Transverse colon (tissue), 4 donors: ENCODE measurements at places on chromosomes 16 and 17.
A peak's percentile ranks its signal among the peaks of the same experiment; 100 is the strongest.

- no peak for DNase-seq
Measured at GRCh38 chr16:17293813-17294558, 176.8 kb downstream of the XYLT1 start.

DNA sequence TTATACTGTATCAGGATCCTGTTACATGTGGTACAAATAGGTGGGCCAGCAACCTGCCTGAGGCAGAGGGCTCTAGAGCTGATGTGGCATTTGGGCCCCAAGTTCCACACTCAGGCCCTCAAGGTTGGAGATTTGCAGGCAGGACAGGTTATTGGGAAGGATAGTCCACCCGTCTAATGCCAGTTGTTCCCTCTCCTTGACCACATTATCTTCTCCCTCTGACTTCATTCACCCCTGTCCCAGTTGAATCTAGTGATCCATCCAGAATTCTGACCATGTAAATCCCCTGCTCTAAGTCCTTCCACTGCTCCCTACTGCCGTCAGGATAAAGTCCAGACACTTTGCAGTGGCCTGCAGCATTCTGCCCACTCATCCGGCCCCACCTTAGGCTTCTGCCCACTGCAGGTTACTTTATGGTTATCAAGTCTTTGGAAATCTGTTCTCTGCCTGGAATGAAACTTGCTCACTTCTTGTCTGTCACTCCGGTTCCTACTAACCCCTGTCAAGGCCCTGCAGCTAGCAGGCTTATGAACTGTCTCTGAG lies 1.9 kb upstream of the NFATC3 start:
- DNase-seq = no peak

GRCh38 chr16:67914758-67915495 lies 16.7 kb downstream of the CTRL start:
- DNase-seq = no peak

GRCh38 chr16:62970851-62971250 lies 934.6 kb upstream of the CDH8 start:
- no peak for DNase-seq

- no peak for DNase-seq
Measured at GRCh38 chr17:78759969-78760352, 22.1 kb downstream of the CYTH1 start.

DNA sequence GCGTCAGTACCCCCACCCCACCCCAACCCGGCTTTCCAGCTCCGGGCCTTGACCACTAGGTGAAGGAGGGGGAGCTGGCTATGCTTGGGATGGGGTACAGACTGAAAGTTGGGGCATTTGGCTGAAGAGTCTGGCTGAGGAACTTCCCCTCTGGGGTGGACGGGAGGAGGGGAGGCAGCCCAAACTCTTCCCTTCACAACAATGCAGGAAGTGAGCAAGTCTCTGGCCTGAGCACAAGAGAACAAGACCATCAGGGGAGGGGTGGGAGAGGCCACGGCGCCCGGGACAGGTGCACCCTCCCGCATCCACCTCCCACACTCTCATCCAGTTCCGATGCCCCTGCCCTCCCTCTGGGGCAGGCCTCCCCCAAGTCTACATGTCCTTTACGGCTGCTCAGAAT lies 5.6 kb downstream of the USH1G start:
- no peak for DNase-seq

- no peak for DNase-seq
Measured at GRCh38 chr16:50489182-50489581, 59.0 kb upstream of the NKD1 start.

DNA sequence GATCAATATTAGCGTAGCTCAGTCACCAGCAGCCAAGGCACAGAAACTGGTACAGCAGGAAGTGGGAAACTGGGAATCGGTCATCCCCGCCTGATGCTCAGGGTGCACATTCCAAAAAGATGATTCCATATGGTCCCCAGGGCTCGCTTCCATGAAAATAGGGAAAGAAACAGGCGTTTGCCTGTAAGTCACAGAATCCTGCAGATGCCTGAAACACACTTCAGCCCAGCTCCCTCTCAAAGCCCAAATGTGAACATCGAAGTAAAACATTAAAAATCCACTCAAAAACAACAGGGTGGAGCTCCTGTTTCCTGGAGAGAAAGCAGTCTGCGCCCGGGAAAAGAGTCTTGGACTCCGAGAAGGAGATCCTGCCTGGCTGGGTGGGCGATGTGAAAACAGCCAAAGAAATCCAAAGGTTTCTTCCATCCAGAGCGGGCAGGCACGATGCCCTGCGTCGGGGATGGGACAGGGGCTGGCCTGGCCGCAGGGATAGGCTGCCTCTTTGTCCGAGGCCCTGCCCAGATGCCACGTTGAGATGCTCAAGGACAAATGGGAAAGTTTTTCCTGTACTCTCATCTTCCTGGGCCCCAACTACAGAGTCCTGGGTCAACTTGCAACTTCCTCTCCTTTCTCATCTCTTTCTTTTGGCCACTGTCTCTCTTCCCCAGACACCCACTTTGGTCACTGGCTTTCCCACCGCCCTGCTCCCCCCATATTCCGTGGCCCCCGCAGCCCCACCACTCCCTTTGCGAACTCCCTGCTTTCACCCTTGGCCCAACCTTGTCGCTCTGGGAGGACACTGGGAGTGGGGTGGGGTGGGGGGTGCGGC lies 743 bp downstream of the WIPI1 start:
- DNase-seq = peak; percentile 82

DNA sequence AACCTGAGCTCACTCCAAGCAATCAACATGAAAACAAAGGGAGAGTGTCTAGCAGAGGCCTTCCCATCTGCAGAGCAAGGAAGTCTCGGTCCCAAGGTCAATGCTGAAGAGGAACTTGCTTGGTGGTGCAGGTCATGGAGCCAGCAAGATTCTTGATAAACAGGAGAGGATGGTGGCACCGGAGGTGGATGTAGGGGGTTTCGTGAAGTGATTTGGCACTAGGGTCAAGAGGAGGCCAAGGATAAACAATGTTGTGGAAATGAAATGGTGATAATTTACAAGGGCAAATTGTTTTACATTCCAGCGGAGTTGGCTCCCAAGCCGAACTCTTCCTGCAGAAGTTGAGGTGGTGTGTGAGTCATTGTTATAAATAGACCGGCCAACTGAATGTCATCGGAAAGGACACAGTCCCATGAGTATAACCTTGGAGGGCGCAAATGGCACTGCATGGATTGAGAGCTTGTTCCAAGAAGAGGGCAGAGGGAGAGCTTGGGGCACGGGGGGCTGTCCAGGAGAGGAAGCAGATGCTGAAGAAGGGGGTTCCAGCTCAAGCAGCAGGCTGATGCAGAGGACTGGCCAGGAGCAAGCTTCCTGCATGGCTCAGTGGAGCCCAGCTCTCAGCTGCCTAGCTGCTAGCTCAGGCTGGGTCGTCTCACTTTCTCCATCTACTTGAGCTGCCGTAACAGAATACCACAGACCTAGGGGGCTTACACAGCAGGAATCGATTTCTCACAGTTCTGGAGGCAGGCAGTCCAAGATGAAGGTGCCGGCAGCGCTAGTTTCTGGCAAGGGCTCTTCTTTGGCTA lies 136.6 kb downstream of the COPRS start:
- DNase-seq = no peak

DNA sequence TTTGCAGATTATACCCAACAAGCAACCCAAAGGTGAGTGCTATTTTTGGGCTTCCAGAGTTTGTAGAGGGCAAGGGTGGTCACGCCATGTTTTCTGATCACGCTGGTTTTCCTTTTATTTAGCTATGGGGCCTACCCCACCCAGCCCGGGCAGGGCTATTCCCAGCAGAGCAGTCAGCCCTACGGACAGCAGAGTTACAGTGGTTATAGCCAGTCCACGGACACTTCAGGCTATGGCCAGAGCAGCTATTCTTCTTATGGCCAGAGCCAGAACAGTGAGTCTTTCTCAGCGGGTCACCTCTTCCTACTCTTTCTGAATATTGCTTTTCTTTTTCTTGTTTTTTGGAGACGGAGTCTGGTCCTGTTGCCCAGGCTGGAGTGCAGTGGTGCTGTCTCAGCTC lies 2.5 kb downstream of the FUS start:
- no peak for DNase-seq

- DNase-seq = no peak
Measured at GRCh38 chr17:49647256-49647585, 30.7 kb downstream of the SPOP start.

- no peak for DNase-seq
Measured at GRCh38 chr16:51180719-51181502, 29.8 kb upstream of the SALL1 start.

DNA sequence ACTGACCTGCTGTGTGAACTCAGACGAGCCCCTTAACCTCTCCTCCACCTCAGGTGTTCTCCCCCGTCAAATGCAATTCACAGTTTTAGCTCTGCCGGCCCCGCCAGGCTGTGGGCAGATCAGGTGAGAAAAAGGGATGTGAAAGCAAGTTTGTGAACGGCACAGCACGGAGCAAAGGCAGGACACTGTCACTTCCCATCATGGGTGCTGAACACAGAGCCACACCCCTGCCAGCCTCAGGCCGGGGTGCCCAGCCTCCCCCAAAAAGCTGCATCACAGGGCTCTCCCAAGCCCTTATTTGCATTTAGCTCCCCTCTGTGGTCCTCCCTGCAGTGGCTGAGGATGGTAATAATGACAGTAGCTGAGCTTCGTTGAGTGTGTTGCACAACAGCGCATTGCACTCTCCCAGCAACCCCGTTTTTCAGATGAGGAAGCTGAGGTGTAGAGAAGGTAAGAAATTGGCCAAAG lies 88.8 kb upstream of the TNRC6C start:
- DNase-seq = peak; percentile 51

- no peak for DNase-seq
Measured at GRCh38 chr17:29709866-29710519, 87.3 kb upstream of the CORO6 start.

GRCh38 chr16:57647136-57647875 lies 18.9 kb downstream of the ADGRG1 start:
- DNase-seq = no peak

- DNase-seq = no peak
Measured at GRCh38 chr17:37327341-37328090, 48.3 kb upstream of the C17orf78 start.
